Fibroblast of skin of left quadriceps (primary cell): ENCODE measurements at places on chromosomes 16 and 17.

DNA sequence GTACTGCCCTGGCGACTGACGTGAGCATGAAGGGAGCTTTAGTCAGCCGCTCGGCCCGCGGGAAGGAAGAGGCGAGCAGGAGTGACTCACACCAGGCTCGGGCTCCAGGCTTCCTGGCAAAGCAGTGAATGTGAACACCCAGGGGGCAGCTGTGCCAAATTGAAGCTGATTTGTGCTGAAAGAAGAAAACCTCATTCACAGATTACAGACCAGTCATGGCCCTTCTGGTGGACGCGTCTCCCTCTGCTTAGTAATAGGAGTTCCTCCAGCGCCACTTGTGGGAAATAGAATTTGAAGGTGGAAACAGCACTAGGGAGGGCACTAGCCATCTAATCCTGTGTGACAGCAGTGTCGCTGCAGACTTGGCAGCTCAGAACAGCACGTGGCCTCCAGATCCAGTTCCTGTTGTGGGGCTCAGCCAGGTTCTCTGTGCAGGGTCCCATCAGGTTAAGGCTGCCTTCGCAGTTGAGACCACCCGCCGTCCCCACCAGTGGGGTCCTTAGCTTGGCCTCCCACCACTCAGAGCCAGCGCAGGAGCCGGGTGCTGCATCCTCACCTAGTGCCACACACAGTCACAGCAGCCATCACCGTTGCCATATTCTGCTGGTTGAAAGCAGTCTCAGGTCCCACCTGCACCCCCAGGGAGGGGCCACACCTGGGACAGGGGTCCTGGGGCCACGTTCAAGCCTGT lies 164.5 kb upstream of the CHMP6 start:
- peak; percentile 80 for DNase-seq

DNA sequence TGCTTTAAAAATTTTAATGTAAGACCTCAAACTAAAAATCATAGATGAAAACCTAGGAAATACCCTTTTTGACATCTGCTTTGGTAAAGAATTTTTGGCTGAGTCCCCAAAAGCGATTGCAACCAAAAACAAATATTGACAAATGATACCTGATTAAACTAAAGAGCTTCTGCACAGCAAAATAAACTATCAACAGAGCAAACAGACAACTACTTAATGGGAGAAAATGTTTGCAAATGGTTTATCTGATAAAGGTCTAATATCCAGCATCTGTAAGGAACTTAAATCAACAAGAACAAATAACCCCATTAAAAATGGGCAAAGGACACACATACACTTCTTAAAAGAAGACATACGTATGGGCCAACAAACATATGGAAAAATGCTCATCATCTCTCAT lies 242.5 kb downstream of the BCAS3 start:
- no peak for DNase-seq

DNA sequence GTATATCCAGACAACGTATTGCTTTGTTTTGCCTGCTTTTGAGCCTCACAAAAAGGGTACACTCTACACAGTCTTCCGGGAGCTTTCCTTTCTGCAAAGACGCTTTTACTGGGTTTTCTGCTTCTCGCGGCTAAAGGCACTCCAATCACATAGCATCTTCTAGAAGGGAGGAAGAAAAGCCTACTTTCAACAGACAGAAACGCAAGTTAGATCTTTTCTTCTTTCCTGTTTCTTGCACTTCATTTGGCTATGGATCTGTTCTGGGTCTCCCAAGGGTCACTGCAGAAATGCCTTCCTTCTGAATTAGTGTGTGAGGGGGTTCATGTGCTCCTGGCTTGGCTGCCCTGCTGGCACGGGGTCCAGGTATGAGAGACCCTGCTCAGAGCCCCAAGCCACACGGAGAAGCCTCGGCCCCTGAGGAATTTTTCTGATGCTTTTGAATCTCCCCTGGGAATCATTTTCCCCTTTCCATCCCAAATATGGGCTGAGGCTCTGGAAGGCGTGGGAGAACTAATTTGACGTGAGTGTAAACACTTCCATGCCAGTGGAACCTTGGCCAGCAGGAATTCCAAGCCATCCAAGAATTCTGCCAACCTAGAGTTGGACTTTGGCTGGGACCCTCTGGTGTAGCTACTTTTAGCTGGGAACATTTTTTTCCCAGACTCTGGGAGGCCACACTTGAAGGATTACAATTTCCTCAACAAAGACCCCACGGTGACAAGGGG lies 49.6 kb upstream of the NKD1 start:
- no peak for DNase-seq

DNA sequence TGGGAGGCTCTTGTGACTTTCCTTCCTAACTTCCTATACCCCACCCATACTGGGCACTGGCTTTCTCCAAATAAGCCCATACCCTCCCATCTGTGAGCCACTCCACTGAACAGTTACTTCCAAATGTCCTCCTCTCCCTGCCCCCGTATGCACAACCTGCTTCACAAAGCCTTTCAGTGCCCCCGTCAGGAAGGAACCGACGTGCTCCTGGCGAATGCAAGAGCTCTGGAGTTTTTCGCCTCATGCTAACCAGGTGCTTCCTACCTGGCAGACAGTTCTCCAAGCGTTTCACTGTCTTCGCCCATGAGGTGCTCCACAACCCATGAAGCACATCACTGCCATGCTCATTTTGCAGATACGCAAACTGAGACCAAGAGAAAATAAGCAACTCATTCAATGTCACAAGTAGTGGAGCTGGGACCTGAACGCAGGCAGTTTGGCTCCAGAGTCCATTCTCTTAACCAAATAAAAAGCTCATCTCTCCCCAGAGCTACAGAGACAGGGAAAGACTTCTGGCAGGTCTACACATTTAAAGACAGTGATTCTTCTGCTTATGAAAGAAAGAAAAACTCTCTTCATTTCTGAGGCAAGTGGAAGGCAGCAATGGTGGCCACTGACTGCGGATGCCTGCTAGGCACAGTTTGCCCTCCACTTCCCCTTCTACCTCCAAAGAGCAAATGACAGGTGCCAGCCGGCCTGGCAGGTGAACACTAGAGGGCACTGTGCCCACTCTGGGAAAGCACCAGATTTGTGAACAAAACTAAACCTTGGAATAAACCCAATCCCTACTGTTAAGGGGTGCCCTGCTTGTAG lies 23.8 kb downstream of the SPHK1 start:
- no peak for DNase-seq

- no peak for DNase-seq
These were observed 13.9 kb downstream of the CYB5D2 start for GRCh38 chr17:4156750-4157381.
